ENCODE measurements at places on chromosomes 3 and 15. TPM values are rescaled to one million over a fixed set of nuclear protein-coding genes. Genes with fewer than 3 reads are reported as not detected.

Gene P3H2
- 4.6 TPM for total RNA-seq

Gene ALDH1A3
- 73.7 TPM for total RNA-seq

Gene DNAJC17
- 17.7 TPM for total RNA-seq

Gene TMCO5A
- not detected for total RNA-seq

Gene TRANK1
- 20.3 TPM for total RNA-seq

Gene DZIP1L
- 16.9 TPM for total RNA-seq

Gene HRH1
- 30.6 TPM for total RNA-seq

Gene ZNF660
- total RNA-seq = 3.3 TPM

Gene CCR3
- total RNA-seq = 0.26 TPM

Gene GOLGA8J
- not detected for total RNA-seq

Gene P2RY13
- under 0.01 TPM for total RNA-seq

Gene C3orf49
- not detected for total RNA-seq

Gene GABRG3
- total RNA-seq = not detected

Gene MESP2
- total RNA-seq = 0.99 TPM

Gene ACKR4
- 1.8 TPM for total RNA-seq

Gene TEX55
- not detected for total RNA-seq

Gene NEK10
- total RNA-seq = 23.0 TPM

Gene C15orf61
- 7.4 TPM for total RNA-seq

Gene PLA2G4F
- not detected for total RNA-seq

Gene C2CD4A
- not detected for total RNA-seq

Gene LRRC58
- total RNA-seq = 21.1 TPM

Gene SLC2A2
- not detected for total RNA-seq

Gene CRTAP
- 318 TPM for total RNA-seq

Gene PTH1R
- total RNA-seq = 4.3 TPM

Gene FILIP1L
- 71.4 TPM for total RNA-seq

Gene GUCA1C
- total RNA-seq = not detected

Gene LYZL4
- not detected for total RNA-seq

Gene COL7A1
- 36.7 TPM for total RNA-seq

Gene NR2E3
- 0.77 TPM for total RNA-seq

Gene PDZRN3
- 47.5 TPM for total RNA-seq

Gene C3orf22
- total RNA-seq = not detected

Gene TRMT10C
- total RNA-seq = 32.1 TPM

Gene LRRC31
- total RNA-seq = not detected

Gene CHAC1
- total RNA-seq = 33.1 TPM

Gene MORC1
- not detected for total RNA-seq

Gene GOLGA6D
- total RNA-seq = not detected

Gene DLEC1
- under 0.01 TPM for total RNA-seq

Gene PRICKLE2
- 29.4 TPM for total RNA-seq

Gene P2RY1
- 7.6 TPM for total RNA-seq

Gene RTP4
- total RNA-seq = 2.1 TPM

Gene GPR62
- under 0.01 TPM for total RNA-seq

Gene NR1I2
- total RNA-seq = under 0.01 TPM

Gene LINS1
- total RNA-seq = 7.3 TPM

Gene PAQR9
- not detected for total RNA-seq

Gene DNAH12
- under 0.01 TPM for total RNA-seq

Gene SPCS1
- 49.0 TPM for total RNA-seq

Gene RBM5
- 156 TPM for total RNA-seq

Gene ADAMTS17
- total RNA-seq = 0.17 TPM

Gene PLA2G4E
- not detected for total RNA-seq

Gene ASB14
- not detected for total RNA-seq

Gene HYKK
- 2.6 TPM for total RNA-seq

Gene NAALADL2
- 11.6 TPM for total RNA-seq

Gene BCL6
- 32.6 TPM for total RNA-seq

Gene FBXO40
- not detected for total RNA-seq

Gene ISLR
- 14.0 TPM for total RNA-seq

Gene TLR9
- under 0.01 TPM for total RNA-seq

Gene GCSAM
- not detected for total RNA-seq
